ENCODE measurements at places on chromosomes 6 and 20.

GRCh38 chr6:37134036-37134395 lies 35.9 kb upstream of the PIM1 start:
- no peak for DNase-seq

GRCh38 chr6:93272896-93273295 lies 146.5 kb downstream of the EPHA7 start:
- DNase-seq, result no peak

- no peak for DNase-seq
Observed at GRCh38 chr20:50037123-50037522, 54.3 kb downstream of the SNAI1 start.

- DNase-seq, result no peak
Observed at GRCh38 chr6:95169775-95170174, 407.6 kb upstream of the MANEA start.

DNA sequence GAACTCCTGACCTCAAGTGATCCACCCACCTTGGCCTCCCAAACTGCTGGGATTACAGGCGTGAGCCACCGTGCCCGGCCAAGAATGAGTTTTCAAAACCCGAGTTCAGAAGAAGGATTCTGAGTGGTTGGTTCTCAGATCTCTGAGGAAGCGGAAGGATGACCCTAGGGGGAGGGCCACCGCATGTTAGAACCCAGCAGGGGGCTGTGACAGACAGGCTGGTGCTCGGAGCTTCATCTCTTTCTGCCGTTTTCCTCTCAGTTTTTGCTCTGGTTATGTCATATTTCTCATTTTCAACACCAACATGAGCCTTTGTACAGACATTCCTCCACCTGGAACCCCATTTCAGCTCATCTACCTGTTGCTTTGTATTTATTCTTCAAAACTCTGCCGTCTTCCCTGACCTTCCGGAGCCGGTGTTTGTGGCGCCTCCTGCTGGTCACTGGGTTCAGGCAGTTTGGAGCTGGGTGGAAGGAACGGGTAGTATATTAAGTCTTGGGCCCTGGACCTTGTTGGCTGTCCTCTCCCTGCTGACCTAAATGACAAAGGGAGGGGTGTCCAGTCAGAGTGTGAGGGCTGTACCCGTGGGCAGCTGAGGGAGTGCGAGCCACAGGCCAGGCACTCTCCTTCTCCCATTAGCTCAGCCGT lies at the start of gene DEFB123:
Gene DEFB123 (plus strand): TSS at position 621 of the 648 bp plus-strand sequence. CDS start 67 bp downstream, outside the sequence.
- no peak for DNase-seq

DNA sequence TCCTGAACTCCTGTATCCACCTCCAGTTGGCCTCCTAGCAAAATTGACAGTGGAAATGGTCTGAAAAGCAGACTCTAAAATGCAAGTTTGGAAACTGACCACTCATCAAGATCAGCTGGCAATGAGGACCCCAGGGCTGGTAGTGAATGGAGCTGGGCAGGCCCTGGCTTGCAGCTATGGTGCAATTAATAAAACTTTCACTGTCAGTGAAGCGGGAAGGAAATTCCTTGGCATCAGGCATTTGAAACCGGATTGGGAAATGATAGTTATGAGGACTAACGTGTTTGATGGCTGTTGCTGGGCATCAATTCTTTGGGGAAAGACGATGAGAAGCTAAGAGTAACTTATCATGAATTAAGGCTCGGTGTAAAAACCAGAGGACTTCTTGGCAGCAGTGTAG lies 19.1 kb downstream of the SIRPB1 start:
- no peak for DNase-seq

DNA sequence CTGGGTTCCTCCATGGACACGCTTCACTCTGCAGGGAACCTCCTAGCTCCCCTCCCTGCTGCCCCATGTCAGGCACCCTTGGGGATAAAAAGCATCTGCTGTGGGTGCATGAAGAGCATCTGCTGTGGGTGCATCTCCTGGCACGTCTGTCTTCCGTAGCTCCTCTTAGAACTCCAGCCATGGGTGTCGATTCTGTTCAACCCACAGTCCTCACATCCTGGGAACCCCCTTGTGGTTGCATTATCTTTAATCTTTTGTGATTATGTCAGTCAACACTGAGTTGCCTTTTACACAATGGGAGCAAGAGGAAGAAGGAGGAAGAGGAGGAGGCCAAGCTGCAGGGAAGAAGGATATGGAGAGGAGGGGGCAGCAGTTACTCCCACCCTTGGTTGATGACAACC lies 24.1 kb upstream of the CCR6 start:
- DNase-seq, result no peak

GRCh38 chr6:50369996-50370395 lies 320.3 kb upstream of the DEFB112 start:
- no peak for DNase-seq

DNA sequence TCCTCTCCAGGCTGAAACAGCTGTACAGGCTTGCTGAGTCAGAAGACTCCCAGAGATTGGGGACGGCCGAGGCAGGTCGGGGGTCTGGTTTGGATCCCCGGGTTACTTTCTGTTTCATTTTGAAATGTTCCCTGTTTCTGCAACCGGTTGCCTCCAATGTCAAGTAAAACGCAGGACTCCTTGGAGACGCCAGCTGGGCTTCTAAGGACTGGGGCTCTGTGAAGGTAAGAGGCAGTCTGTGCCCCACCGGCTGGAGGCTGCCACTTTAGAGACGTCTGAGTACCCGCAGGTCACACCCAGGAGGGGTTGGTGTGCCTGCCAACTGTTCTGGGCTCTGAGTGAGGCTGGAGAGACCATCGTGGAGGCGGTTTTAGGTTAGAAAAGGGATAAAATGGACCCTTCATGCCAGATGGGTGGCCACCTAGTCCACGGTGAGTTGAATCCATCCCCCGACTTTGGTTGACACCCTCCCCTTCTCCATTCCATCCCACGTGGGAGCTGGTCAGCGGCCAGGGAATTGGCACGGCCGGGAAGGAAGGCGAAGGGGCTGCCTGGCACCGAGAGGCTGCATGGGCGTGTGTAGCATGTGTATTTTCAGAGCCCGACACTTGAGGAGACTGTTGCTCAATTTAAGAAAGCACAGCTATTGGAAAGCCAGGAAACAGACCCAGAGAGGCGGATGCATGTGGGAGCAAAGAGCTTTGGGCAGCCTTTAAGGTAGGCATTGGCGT lies 240.9 kb downstream of the PHACTR1 start:
- DNase-seq, result peak; percentile 0

- DNase-seq, result no peak
Observed at GRCh38 chr6:14335071-14335470, 217.5 kb downstream of the CD83 start.

DNA sequence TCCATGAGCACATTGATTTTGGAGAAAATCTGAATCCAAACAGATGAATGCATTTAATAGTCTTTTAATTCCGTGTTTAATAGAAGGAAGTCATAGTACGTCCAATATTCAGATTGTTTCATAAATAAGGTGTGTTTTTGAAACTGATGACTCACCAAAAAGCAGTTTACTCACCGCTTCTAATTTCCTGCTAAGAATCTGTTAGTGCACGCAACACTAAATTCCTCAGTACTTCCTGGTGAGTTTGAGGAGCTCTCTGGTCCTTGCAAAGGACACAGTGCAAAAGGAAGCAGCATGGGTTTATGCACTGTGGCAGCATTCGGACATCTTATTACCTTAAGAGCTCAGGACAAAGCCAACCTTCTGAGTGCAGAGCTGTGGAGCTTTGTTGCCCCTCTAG lies 2.3 kb upstream of the ADGRF1 start:
- DNase-seq, result no peak

DNA sequence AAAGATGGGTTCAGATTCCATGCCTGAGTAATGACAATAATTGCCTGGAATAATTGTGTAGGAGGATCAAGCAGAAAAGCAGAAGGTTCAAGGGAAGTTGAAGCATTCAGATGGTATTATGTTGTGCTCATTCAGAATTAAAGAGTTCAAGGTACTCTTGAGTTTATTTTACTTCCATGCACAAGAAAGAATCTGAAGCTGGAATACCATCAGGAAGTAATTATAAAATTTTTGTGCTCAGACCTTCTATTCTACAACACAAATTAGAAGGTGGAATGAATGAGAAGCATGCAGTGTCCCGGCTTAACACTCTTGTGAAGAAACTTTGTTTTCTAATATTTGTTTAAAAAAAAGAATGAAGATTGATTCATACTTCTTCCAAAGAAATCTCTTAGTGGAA lies 139.4 kb upstream of the ENPP5 start:
- no peak for DNase-seq

DNA sequence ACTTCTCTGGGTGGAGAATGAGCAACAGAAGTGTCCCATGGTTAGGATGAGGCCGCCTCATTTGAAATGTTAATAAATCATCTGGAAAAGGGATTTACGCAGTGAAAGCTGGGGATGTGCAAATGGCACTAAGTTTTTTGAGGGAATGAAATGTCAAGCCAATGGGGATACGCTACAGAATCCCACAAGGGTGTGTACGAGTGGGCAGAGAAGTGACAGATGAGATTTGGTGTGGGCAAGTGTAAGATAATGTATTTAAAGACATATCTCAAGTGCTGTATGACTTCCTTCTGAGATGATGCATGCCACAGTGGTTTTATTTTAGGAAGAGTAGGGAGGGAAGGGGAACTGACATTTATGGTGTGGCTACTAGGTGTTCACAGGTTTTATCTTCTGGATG lies 100.6 kb downstream of the LRFN2 start:
- DNase-seq, result no peak

GRCh38 chr20:51029963-51030920 lies 7.3 kb upstream of the KCNG1 start:
- DNase-seq, result no peak

- DNase-seq, result no peak
Observed at GRCh38 chr6:100460650-100461204, 4.0 kb downstream of the SIM1 start.

DNA sequence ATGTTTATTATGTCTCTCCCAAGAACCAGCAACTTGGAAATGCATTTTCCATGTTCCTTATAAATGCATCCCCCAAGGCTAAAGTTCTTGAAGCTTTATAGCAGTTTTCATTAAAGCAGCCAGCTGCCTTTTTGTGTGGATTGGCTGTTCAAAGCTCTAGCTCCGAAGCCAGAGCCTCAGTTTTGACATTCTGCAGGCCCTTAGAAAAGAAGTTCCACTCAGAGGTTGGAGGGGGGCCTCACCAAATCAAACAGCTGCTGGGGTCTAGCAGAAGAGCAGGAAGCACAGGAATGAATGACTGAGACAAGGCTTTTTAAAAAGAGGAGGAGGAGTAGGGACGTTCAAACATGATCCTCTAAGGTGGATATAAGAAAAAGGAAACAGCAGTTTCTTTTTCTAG lies 4.2 kb upstream of the POU3F2 start:
- DNase-seq, result no peak

DNA sequence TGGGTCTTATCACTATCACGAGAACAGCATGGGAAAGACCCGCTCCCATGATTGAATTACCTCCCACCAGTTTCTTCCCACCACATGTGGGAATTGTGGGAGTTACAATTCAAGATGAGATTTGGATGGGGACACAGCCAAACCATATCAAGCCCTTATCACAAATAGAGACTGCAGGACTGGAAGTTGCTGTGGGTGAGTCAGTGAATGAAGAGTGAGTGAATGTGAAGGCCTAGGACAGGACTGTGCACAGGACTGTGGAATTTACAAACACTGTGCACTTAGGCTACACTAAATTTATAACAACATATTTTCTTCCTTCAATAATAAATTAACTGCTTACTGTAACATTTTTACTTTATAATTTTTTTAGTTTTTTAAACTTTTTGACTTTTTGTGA lies 30.2 kb upstream of the BCAS1 start:
- no peak for DNase-seq

- no peak for DNase-seq
Observed at GRCh38 chr6:84763886-84764331, 489 bp downstream of the TBX18 start.

DNA sequence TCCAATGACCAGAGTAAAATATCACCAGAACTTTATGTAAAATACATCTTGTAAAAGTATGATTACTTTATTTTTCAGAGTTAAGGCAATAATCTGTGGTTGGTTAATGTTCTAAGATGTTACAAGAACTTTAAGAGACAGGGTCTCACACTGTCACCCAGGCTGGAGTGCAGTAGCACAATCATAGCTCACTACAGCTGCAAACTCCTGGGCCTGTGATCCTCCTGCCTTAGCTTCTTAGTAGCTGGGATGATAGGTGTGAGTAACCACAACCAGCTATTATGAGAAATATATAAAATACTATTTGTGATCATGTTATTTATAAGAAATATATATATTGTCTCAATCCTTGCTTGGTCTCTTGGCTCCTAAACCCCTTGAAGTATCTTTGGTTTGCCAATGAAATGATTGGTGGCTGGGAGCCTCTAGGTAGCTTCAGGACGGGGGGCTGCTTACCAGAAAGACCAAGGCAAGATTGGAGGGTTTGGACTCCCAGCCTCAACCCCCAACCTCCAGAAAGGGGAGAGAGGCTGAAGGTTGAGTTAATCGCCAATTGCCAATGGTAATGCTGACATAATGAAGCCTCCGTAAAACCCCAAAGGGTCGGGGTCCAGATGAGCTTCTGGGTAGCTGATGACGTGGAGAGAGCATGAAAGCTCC lies 15.4 kb downstream of the SOD2 start:
- DNase-seq, result no peak

- DNase-seq, result peak; percentile 17
Observed at GRCh38 chr6:130018744-130019325, 454 bp downstream of the L3MBTL3 start.

DNA sequence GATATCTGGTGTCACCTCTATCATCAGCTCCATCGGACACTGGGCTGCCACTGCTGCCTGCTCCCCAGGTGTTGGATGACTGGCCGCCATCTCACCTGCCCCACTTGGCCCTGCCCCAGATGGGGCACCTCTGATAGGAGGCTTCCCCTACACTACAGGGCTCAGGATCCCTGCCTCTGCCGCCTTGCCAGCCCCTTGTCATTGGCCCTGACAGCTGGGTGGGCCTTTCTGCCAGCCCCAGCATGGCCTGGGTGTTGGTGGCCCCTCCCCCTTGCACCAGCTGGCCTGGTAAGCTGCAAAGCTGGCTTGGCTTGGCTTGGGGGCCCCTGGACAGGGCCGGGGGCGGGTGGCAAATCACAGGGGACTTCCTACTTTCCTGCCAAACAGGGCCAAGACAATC lies 10.6 kb downstream of the PACSIN1 start:
- no peak for DNase-seq

DNA sequence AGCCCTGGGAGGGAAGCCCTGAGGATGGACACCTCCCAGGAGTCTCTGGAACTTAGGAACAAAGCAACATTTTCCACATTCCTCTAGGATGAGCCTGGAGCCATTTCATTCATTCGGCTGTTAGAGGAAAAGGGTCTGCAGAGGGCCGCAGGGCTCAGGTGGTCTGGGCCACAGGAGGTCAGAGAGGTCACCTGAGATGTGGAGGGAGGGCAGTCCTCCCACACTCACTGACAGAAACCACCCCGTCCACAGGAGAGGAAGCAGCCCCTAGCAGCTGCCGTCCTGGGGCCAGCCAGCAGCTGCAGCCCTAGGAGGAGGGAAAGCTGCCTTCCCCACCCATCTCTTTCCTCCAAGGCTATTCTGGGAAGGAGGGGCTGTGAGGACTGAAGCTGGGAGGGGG lies 207.0 kb downstream of the CDC5L start:
- DNase-seq, result no peak
